Esophagus muscularis mucosa (tissue), 4 donors: ENCODE measurements at places on chromosomes 5 and 9. TPM values are rescaled to one million over a fixed set of nuclear protein-coding genes. Genes with fewer than 3 reads are reported as not detected.

- H3K36me3 ChIP-seq = no peaks in the 10 kb centered on the region
- H3K27me3 ChIP-seq = no peaks in the 10 kb centered on the region
These were observed 33.8 kb upstream of the CHD1 start for GRCh38 chr5:98962587-98962986.

DNA sequence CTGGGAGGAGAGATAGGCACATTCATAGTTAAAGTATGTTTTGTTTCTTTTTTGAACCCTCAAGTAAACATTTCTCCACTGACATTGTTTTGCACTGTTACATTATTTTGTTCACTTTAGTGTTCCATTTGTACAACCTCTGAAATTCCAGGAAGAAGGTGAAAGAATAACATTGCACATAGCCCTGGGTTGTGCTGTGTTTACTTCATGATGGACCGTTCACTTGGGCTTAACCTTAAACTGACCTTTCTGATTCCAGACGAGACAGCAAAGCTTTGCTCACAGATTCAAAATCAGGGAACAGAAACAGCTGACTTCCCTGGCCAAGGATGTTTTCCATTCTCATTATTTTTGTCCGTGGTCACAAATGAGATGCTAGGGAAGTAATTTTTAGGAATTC is 42.8 kb upstream of the GDNF start:
- no peaks in the 10 kb centered on the region for H3K27me3 ChIP-seq
- no peaks in the 10 kb centered on the region for H3K36me3 ChIP-seq
- no peak overlapping the region for H3K4me3 ChIP-seq
- peaks cover 14% of the 10 kb centered on the region for H3K4me1 ChIP-seq

CKS2 gene
- total RNA-seq = 2.0 TPM

DNA sequence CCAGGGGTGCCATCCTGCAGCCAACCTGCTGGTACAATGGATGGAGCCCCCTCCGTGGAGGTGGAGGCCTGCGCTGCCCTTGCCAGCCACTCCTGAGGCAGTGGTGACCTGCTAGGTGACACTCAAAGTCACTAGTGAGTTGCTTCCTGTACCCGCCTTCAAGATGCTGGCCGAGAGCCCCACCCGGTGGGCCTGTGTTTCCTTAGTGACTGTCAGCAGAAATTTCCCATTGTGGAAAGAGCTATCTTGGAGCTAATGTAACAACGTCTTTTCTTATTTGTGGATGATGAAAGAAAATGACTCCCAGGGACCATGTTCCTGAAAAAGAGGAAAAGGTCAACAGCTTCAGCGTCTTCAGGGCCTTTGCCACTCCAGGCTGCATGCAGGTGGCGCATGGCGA is 117.0 kb upstream of the BOD1 start:
- no peak for DNase-seq
- no peaks in the 10 kb centered on the region for H3K4me1 ChIP-seq
- H3K36me3 ChIP-seq = no peaks in the 10 kb centered on the region
- no peak overlapping the region for H3K4me3 ChIP-seq
- H3K27me3 ChIP-seq = no peaks in the 10 kb centered on the region
- no peak overlapping the region for H3K27ac ChIP-seq

DNA sequence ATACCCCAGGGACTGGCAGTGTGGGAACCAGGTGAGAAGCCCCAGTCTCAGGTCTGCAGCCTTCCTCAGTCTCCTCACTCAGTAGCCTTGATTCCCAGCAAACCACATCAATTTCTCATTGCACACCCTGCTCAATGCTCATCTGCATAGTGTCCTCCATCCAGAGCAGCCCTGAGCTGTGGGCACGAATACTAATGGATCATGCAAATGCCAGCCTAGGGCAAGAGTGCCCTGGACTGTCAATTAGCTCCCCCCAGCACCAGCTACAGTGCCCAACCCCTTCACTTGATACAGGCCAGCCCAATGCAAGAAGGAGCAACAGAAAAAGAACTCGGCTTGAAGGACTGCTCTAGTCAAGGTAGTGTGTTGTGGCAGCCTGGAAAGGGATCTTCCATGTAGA is 9.8 kb upstream of the KCNIP1 start:
- H3K27me3 ChIP-seq = no peaks in the 10 kb centered on the region
- H3K4me1 ChIP-seq = peaks cover 15% of the 10 kb centered on the region
- DNase-seq = no peak
- no peak overlapping the region for H3K27ac ChIP-seq

DNA sequence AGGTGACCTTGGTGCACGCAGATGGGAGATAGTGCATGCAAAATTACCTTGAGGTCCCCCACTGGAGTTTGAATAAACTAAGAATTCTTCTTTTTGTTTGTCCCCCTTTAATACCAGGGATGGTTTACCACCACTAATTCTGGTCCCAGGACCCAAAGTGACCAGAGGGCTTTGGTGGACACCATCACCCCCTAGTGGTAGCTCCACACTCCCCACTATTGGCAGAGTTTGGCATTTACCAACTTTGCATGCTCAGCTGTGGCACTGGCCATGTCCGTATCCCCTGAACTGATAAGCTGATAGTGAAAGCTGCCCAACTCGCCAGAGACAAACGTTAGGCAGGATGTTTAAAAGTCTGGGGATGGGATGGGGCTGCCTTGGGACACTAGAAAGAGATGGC is 3.3 kb downstream of the ASTN2 start:
- no peak for DNase-seq
- no peak overlapping the region for H3K27ac ChIP-seq
- no peaks in the 10 kb centered on the region for H3K36me3 ChIP-seq
- H3K4me3 ChIP-seq = no peak overlapping the region

- H3K4me3 ChIP-seq = no peak overlapping the region
- no peak for DNase-seq
- no peak overlapping the region for H3K27ac ChIP-seq
- H3K27me3 ChIP-seq = no peaks in the 10 kb centered on the region
- H3K36me3 ChIP-seq = no peaks in the 10 kb centered on the region
- no peaks in the 10 kb centered on the region for H3K4me1 ChIP-seq
These were observed 362.9 kb downstream of the TRIM32 start for GRCh38 chr9:117050007-117050406.

DNA sequence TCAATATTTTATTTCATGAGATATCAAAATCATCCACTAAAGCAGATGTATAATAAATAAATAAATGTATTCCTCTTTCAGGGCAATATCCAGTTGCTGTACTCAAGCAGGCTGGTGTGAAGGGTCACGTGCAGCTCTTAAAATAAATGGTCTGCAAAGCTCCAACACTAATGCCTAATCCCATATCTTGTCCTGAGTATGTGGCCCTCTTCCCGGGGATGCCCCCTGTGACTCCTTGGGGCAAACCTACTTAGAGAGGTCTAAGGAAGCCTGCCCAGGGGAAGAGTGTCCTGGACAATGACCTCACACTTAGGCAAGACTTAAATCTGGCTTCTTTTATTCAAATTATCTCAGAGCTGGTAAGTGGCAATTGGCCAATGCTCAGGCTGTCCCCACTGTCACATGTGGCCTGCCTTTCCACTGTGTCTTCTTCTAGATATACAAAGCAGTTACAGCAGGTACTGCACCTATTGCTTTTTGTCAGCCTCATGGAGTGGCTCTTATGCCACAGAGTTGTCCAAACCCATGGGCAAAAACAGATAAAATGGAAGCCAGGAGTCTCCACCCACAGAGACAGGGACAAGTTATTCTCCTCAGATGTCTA is 55.3 kb downstream of the SEMA5A start:
- H3K27me3 ChIP-seq = no peaks in the 10 kb centered on the region
- no peak overlapping the region for H3K27ac ChIP-seq
- no peak overlapping the region for H3K4me3 ChIP-seq
- peak; percentile 68 for DNase-seq

DNA sequence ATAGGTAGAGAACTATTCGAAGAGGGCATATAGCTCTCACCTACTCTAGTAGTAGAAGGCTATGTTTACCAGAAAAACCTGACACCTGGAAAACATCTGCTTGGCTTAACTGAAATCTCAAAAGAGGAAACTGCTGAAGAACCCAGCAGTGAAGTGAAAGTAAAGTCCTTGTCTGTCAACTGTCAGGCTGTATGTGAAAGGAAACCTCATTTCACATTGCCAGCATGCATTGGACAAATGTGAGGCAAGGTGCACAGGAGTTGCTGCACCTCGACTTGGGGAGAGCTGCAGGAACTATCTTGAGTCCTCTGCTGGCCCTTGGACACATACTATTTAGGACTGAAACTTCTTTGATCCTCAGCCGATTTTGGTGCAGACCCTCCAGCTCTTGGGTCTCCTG is 53.3 kb downstream of the NREP start:
- H3K4me1 ChIP-seq = no peaks in the 10 kb centered on the region
- DNase-seq = no peak
- H3K4me3 ChIP-seq = no peak overlapping the region

DNA sequence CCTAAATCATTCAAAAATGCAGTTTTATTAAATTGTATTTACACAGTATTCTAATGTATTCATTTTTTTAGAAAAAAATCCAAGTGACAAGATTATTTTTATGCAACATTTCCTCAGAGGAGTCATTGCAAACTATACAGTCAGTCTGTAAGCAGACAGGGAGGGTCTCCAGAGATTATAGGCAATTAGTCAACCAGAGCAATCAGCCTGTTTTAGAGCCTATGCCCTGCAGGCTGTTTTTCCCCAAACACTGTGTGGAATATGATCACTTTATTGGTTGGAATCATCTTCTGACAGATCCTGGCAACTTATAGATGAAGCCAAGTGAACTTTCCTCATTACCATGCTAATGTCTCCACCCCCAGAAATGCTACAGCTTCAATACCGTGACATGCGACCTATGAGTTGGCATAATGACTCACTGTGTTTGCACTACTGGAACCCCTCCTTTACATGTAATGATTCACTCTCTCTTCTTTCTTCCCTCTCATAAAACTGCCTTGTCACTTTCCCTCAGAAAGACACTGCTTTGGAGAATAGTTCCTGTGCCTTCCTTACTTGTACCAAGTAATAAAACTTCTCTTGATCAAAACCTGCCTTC is 577.7 kb upstream of the FTMT start:
- H3K4me3 ChIP-seq = no peak overlapping the region
- no peaks in the 10 kb centered on the region for H3K27me3 ChIP-seq
- H3K36me3 ChIP-seq = no peaks in the 10 kb centered on the region

GRCh38 chr9:78866207-78867132 is 569.5 kb downstream of the PSAT1 start:
- H3K27me3 ChIP-seq = no peaks in the 10 kb centered on the region
- H3K27ac ChIP-seq = no peak overlapping the region
- no peaks in the 10 kb centered on the region for H3K4me1 ChIP-seq

DNA sequence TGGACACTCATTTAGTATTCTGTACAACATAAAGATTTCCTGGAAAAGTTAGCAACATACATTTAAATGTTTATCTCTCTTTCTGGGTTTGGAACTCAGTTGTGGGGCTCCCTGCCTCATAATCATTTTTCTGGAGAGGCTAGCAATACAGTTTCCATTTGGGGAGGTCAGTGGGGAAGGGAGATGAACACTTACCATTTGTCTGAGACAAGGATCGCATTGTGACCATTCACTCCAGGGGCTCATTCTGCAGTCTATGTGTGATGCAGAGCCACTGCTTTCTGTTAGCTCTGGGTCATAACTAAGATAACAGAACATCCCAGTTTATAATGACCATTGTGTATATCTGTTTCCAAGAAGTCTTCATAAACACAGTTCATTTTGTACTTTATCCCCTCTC is 22.4 kb downstream of the C9 start:
- no peak overlapping the region for H3K27ac ChIP-seq
- H3K27me3 ChIP-seq = no peaks in the 10 kb centered on the region
- no peak for DNase-seq

HTR4 gene
- total RNA-seq = not detected

FOXD4L4 gene
- not detected for total RNA-seq

OR13D1 gene
- total RNA-seq = not detected

GADD45G gene
- total RNA-seq = 136 TPM
